Inflammatory macrophage treated with lipopolysaccharide for 1 hour (primary cell): ENCODE measurements at places on chromosomes 3 and 15.
A peak's percentile ranks its signal among the peaks of the same experiment; 100 is the strongest.

DNA sequence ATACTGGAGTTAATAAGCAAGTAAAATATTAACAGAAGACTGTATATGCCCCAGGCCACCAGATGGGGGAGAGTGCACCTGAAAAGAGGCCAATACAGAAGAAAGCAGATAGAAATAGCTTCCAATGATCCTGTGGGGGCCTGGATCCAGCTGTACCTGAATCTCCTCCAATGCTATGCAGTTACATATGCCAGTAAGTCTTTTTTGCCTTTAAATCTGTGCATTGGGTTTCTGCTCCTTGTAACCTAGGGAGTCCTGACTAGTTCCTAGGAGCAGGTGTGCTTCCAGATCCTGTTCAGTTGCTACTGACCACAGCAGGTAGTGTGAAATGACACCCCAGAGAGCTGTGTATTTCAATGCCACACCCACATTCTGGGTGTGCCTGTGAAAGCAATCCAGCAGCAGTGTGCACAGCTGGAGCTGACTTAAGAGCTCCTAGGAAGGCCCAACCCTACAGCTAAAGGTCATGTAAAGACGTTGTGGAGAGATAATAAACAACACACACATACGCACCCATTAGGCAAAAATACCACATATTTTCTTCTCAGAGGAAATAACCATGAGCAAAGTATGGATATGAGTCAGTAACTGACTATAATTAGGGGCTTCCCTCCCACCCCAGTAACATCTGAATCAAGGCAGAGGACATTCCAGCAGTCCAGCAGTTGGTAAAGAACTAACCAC, 62.2 kb upstream of the AKAP13 start:
- DNase-seq, result peak; percentile 72

- DNase-seq, result no peak
These were observed 185.0 kb upstream of the ANKRD28 start for GRCh38 chr3:15982667-15983196.

GRCh38 chr3:52609316-52609815, 73.0 kb downstream of the UQCC5 start:
- no peak for DNase-seq

DNA sequence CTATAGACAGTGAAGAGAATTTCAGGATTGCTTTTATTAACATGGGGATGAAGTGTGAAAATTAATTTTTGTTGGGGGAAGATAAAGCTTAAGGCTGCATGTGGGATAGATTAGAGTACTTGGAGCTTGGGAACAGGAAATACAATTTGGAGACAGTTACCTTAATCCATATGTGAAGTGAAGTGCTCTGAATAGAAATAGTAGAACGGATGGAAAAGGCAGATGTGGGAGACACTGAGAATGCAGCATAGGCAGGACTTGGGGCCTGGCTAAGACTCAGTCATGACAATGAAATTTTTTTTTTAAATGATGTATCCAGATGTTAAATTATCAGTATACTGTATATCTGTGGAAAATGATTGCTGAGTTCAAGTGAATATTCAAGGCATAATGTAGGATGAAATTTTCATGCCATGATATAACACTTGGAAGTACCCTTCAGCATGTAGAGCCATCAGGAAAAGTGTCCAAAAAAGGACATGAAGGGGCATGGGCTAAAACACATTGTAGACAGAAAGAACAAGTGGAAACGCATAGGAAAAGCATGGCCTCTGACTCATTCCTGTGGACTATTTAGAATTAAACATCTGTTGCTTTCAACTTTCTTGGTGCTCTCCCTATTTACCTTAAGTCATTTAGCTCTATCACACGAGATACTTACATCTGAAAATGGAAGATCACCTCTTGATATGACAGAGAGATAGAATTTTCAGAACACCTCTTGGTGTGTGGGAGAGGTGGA, 134.8 kb downstream of the RBMS3 start:
- no peak for DNase-seq

DNA sequence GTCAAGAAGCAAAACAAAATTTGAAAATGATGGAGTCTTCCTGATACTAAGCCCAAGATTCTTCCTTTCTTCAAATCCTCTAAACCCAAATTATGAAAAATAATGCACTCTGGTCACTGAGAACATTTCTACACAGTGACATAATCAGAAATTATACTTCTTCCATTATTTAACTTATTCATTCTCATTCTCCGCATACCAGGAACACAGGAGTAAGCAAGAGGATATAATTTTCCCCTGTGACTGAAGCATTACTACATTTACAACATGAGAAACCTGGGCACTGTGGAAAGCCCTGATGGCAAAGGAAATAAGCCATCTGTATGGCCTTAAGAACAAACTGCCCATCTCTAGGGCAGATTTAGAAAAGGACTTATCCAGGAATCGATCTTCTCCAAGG, 47.0 kb downstream of the EXD1 start:
- DNase-seq, result no peak

- no peak for DNase-seq
These were observed 38.2 kb upstream of the UBE2E1 start for GRCh38 chr3:23767546-23767945.

- no peak for DNase-seq
These were observed 610.6 kb upstream of the CFAP20DC start for GRCh38 chr3:59660376-59660775.

GRCh38 chr3:187507905-187508304, 139.7 kb downstream of the RTP4 start:
- no peak for DNase-seq

DNA sequence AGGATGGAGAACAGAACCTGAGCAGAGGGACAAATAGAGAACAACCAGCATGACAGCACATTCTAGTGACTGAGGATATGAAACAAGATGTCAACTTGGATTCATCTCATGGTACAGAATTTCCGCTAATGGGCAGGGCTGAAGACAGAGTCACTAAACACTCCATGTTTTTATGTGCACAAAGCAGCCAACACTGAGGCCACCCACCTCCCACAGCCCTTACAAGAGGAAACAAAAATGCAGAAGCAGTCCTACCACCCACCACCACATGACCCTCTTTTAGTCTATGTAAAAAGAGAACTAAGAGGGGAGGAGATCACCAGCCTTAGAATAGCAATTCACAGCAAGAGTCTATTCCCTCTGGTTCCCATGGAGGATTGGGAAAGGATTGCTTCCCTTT, 131.4 kb upstream of the UBE2E2 start:
- peak; percentile 92 for DNase-seq

GRCh38 chr3:108420926-108421325, 89.5 kb downstream of the MYH15 start:
- no peak for DNase-seq

DNA sequence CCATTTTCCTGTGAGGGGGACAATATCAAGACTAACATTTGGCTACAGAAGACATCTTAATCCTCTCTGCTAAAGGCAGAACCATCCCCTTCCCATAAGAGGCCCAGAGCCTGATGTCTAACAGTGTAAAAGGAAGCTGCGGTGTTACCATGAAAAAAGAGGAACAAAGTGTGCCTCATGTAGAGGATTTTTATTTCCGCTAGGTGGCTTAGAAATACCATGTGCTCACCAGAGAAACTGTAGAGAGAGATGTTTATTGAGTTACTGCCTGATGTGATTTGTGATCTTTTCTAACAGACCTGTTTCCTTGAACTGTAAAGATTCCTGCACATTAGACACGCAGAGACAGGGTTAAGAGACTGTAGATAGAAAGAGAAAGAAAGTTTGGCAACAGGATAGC, 22.0 kb downstream of the OR5H15 start:
- peak; percentile 77 for DNase-seq

DNA sequence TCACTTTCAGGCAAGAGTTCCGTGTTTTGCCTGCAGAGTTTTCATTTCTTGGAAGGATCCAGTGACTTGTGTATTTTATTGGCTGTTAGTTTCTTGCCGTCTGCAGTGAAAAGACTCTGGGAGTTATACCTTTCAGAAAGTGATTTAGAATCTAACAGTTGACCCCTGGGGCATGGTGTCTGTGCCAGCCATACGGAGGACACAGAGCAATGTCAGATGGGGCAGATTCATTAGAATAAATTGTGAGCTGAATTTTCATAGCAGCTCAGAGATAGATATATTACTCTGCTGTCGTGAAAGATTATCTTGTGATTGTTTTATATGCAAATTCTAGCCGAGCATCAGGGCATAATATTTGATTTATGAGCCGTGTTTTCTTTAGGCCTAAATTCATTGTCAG, 131.6 kb downstream of the SV2B start:
- no peak for DNase-seq

DNA sequence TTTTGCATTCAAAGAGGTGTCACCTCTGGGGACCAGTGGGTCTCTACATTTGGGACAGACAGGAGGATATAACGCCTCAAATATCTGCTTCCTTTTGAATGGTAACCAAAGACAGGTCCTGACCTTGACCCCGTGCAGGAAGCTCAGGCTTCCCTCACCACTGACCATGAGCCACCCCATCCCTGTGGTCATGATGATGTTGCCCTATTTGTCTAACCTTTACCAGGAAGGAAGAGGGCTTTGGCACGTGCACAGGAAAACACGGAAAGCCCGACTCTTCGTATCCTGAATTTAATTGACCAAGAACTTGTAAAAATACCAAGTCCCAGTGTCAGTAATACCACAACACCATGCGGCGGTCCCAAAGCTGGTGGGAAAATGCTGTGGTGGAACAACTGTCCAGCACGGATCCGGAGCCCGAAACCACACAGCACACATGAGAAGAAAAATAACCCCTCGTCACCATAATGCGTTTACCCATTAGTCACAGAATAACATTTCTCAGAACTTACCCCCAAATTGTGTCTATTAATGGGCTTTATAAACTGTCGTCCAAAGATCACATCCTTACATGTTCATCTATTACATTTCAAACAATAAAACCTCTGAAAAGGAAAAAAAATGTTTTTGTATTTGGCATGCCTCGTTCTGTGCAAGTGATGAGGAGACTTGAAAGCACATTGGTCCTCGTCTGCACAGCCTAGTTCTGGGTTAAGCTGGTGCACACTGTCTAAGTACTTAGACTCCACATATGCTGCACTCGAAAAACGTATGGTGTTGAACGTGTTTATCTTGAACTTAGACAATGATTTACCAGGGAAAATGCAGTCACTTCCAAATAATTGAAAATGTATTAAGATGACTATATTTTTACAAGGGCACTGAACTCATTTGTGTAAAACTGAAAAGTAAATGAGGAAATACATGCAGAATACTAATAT, 118.9 kb upstream of the IGF1R start:
- no peak for DNase-seq

GRCh38 chr3:162200836-162201235, 704.2 kb downstream of the OTOL1 start:
- no peak for DNase-seq

GRCh38 chr3:41318520-41318919, 119.2 kb downstream of the CTNNB1 start:
- no peak for DNase-seq

DNA sequence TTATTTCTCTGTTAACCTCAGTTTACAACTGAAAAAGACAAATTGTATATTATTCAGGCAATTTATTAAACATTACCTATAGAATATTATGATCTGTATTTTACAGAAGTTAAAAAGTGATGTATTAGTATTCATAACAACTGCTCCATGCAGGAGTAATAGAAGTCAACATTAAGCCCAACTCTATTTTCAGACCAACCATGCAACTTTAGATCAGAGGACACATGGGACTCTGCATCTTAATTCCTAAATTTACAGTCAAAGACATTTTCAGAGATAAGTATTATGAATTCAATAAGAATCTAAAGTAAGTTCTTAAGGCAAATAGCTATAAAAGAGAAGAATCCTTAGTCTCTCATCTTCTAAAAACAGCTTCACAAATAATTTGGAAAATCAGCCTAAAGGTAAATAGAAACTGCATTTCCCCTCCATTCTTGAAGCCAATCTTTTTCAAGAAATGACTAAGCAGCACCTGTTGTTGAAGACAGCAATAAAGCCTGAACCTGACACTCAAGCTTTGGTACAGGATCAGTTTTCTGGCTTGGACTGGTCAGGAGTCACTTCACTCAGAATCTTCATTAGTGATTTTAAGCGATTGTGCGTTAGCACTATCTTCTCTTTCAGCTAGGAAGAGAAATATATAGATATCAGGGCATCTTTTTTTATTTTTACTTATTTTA, 23.0 kb downstream of the OIP5 start:
- no peak for DNase-seq

DNA sequence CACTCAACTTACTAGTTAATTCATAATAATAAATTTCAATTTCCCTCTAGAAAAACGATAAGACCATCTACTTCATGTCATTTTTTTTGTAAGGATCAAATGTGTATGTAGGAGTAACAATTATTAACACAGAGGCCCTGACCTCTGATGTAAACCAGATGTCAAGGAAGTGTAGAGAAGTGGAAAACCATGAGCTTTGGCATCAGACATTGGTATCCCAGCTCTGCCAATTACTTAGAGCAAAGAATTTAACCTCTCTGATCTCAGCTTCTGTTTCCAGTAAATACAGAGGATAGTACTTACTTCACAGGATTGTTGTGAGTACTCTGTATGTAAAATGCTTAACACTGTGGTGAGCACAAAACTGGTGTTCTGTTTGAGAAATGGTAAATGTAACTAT, 17.5 kb downstream of the AQR start:
- no peak for DNase-seq
